ENCODE measurements at places on chromosomes 16 and 17.

DNA sequence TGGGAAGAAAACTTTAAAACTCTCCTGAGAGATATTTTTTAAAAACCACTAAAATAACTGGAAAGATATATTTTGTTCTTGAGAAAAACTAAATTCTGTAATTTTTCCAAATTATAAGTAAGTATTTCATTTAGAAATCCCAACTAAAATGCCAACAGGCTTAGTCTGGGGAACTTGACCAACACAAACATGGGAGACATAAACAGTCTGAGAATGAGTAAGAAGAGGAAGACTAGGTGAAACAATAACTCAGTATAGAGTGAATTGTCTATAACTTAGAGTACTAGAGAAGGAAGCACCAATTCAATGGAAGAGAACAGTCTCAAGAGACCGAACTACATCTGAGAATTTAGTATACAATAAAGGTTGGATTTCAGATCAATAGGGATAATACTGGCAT lies 2.9 kb downstream of the CMTM1 start:
- no peak for DNase-seq

DNA sequence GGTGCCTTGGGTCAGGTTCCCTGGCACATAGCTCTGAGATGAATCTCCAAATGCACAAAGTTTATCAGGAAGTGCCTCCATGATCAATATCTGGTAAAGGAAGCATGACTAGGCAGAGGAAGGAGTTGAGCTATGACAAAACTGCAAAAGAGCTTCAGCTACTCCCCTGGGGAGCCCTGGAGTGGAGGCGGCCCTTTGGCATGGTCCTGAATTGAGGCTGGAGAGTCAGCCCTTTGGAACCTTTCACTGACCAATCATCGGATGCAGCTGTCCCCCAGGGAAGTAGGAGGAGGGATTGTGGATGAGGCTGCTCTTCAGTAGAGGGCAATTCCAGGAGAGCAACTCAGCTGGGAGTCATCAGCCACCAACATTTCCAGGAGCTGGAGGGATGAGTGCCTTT lies 46.1 kb upstream of the NLRP1 start:
- no peak for DNase-seq

- no peak for DNase-seq
These were observed 11.2 kb downstream of the ANKS4B start for GRCh38 chr16:21244518-21245215.

DNA sequence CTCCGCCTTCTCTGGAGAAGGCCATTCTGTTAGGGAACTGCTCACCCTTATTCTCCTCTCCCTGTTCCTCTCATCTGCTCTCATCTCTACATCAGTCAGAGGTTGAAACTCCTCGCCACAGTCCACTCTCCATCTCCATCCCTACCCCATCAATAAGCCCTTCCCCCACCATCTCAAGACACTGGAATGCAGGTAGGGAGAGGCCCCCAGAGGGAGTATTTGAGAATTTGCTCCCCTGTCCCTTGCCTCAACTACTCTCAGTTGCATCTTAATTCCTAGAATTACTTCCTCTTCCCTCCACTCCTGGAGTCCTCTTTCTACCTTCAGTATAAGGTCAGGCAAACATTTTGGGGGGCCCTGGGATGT lies 2.0 kb upstream of the AATF start:
- DNase-seq: no peak

- no peak for DNase-seq
These were observed 11.3 kb downstream of the RAI1 start for GRCh38 chr17:17692353-17693252.

GRCh38 chr17:63490329-63490728 lies 13.5 kb downstream of the ACE start:
- no peak for DNase-seq

GRCh38 chr16:30761427-30761927 lies 385 bp downstream of the CFAP119 start:
- DNase-seq: peak; percentile 78

DNA sequence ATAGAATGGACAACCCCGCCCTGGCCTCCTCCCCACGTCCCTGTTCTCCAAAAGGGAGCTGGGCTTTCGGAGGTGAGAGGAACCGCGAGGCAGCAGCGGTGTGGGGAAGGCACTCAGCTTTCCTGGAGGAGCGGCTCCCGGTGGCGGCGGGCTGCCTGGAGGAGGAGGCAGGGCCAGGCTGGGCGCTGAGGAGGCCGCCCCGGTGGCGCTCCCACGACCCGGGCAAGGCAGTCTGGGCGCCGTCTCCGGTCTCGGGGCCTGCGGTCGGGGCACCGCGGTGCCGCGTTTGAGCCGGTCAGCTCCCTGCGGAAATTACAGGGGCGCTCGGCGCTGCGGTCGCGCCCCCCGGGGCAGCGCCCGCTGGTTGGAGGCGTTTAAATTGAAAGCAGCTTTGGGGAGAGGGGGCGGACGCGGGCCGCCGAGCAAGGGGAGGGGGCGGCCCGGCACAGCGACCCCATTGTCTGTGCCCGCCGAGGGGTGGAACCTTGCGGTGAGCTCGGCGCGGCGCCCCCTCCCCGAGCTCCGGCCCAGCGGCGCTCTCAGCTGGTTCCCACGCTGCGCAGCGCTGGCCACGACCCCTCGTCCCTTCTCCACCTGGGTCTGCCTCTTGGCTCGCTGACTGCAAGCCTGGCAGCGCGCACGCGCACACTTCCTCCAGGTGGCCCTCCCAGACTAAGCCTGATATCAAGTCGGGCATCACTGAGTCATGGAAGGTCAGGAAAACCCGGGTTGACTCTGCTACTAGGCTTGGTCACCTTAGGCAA lies 58.7 kb upstream of the DLX4 start:
- DNase-seq: no peak

- DNase-seq: peak; percentile 13
These were observed 28.6 kb downstream of the OSBPL7 start for GRCh38 chr17:47792979-47793378.

- no peak for DNase-seq
These were observed 24.0 kb downstream of the TAT start for GRCh38 chr16:71552698-71553503.

DNA sequence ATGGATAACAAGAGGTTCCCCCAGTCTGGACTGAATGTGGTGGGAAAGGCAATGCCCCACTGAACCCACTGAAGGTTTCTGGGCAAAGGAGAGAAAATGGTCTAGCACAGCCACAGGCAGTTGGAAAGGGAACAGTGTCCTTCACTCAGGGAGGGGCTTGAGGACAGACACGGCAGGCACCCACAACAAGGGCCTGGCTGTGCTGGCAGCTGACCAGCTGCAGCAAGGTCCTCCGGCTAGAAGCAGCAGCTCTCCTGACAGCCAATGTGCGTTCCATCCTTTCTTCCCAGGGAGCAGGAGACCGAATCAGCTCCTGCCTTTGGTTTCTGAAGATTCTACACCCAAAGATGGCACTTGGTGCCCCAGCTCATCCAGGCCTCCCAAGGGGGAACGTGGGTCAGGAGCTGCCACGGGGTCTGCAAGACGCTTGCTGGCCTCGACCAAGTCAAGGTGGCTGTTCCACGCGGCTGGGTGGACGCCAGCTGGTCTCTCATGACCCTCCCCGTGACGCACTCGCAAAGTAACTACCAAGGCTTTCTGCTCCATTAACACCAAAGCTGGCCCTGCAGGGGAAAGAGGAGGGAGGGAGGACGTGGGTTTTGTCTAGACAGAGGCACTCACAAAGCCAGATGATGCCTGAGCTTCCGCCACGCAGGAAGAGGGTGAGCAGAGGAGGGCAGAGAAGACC lies 11.1 kb downstream of the ABR start:
- no peak for DNase-seq

- no peak for DNase-seq
These were observed 75.9 kb downstream of the PRKCA start for GRCh38 chr17:66378296-66378695.

DNA sequence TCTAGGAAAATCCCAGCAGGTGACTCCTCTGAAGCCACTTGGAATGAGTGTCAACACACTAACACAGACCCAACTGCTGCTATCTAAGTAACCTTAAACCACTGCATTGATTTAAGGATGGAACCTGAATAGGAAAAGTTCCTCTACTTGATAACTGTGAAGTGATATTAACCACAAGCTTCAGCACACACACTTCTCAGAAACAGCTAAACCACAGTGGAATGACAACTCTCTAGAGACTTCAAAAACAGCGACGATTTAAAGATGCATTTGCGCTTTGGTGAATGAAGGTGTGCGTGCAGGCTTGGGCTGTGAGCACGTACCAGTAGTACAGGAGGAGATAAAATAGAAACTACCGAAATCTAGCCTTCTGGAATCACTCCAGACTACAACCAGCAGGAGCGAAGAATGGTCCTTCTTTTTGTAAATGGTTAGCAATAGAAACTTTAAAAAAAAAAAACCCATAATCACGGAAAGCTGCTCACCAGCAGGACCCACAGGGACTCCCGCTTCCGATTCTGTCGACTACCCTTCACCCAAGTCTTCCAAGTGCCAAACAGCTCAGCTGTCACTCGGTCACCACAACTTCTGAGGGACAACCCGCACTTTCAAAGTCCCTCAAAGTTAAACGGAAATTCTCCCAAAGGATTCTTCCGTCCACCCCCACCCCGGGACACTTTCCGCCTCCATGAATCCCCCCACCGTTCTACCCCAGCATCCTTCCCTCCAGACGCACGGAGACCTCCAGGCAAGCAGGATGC lies 137.7 kb upstream of the CORO6 start:
- DNase-seq: peak; percentile 79

- DNase-seq: no peak
These were observed 113.8 kb downstream of the MSI2 start for GRCh38 chr17:57370037-57370581.

DNA sequence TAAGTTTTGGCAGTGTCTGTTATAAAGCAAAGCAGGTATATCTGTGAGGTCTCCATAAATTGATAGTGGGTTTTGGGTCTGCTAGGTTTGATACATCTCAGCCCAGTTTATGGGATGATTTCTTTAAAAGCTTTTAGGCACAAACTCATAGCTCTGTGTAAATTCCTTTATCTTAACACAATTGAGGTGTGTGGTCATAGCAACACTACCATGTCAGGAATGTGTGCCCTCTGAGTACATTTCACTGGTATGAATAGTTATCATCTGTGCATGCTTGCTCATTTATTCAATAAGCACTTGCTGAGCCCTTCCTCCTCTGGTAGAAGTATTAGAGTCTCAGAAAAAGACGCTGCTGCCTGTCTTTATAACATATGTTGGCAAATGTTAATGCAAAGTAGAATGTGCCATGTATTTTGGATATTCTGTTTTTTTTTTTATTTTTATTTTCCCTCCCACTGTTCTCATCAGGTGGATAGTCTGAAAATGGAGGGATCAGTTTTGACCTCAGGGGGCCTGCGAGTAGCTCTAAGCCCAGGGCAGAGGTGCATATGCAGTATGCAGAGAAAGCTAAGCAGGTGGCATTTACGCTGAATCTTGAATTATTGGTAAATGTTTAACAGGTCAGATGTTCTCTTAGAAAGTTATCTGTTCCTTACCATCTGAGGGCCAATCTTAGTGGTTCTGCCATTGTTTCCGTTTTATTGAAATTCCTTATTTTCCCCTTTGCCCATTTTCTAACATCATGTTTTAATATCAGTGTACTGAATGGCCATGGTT lies 90.7 kb downstream of the WNT3 start:
- no peak for DNase-seq

DNA sequence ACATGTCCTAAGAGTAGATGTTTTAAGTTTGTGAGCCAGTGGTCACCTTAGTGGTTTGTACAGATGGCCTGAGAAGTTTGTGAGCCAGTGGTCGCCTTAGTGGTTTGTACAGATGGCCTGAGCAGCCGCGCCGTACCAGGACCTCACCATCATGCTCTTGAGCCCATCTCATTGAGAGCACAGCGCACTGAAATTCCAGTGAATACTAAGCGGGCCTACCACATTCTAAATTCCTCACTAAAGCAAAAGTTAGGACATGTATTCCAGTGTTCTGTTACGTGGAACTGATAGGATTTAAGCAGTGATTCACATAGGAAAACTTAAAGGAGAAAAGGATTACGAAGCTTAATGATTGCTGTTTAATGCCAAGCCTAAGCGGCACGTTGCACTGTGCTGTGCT lies 3.9 kb downstream of the USP10 start:
- DNase-seq: no peak

GRCh38 chr16:78957317-78958100 lies 643.0 kb downstream of the MAF start:
- DNase-seq: peak; percentile 81

GRCh38 chr17:49508061-49508865 lies 13.2 kb downstream of the NGFR start:
- no peak for DNase-seq

- DNase-seq: no peak
These were observed 15.6 kb downstream of the MOSMO start for GRCh38 chr16:22023505-22023904.

DNA sequence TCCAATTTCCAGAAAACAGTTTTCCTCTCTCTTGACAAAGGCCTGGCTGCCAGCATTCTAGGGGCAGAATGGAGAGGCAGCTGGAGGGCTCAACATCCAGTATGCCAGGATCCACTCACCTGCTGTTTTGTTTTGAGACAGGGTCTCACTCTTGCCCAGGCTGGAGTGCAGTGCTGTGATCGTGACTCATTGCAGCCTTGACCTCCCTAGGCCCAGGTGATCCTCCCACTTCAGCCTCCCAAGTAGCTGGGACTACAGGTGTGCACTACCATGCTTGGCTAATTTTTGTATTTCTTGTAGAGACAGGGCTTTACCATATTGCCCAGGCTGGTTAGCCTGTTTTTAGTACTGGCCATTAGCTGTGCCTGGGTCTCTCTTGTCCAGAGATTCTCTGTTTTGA lies 29.1 kb upstream of the FOXJ1 start:
- no peak for DNase-seq

- DNase-seq: peak; percentile 75
These were observed 631 bp downstream of the TBL3 start for GRCh38 chr16:1972490-1972877.

GRCh38 chr16:13630374-13630773 lies 289.6 kb upstream of the ERCC4 start:
- no peak for DNase-seq

DNA sequence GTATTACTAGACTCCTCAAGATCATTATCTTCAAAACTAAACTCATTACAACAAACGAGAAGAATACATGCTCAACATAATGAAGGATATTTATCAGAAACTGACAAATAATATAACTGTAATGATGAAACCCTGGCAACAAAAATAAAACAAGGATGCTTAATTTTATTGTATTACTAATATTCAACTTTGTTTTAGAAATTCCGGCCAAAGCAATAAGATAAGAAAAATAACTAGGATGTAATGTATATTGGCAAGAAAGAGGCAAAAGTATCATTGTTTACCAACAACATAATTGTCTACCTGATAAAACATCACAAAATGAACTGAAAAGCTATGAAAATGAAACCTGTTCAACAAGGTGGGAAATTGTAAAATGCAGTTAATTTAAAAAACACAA lies 588.3 kb upstream of the ZFHX3 start:
- DNase-seq: no peak
